ENCODE measurements at places on chromosomes 5 and 9.

DNA sequence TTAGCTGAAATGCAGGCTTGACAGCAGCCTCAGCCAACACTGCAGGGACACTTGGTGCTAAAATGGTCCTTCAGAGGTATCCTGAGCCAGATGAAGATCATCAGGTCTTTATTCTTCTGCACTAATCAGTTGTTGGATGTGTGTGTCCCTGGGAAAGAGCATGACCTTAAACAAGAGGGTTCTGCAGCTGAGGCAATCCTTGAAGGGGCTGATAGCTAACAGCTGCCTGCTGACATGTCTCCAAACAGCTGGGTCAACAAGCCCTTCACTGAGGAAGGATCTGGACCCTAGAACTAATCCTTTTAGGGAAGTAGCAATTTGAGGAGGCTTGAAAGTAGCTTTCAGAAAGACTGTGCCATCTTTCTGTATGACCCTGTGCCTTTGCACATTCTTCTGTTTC lies 376.3 kb upstream of the ACTBL2 start:
- DNase-seq: no peak

GRCh38 chr5:115758356-115758755 lies 58.1 kb downstream of the CDO1 start:
- no peak for DNase-seq

GRCh38 chr5:83815661-83816060 lies 95.0 kb upstream of the HAPLN1 start:
- DNase-seq: no peak

GRCh38 chr5:137400571-137400970 lies 98.6 kb downstream of the SPOCK1 start:
- DNase-seq: no peak

GRCh38 chr5:34587355-34588241 lies 68.5 kb upstream of the RAI14 start:
- no peak for DNase-seq

DNA sequence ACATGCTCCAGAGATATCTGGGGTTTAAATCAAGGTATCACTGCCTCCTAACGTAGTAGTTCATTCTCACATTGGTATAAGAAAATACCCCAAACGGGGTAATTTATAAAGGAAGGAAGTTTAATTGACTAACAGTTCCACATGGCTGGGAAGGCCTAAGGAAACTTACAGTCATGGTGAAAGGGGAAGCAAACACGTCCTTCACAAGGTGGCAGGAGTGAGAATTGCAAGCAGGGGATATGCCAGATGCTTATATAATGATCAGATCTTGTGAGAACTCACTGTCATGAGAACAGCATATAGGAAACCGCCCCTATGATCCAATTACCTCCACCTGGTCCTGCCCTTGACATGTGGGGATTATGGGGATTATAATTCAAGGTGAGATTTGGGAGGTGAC lies 1280.2 kb upstream of the C9orf72 start:
- DNase-seq: no peak

DNA sequence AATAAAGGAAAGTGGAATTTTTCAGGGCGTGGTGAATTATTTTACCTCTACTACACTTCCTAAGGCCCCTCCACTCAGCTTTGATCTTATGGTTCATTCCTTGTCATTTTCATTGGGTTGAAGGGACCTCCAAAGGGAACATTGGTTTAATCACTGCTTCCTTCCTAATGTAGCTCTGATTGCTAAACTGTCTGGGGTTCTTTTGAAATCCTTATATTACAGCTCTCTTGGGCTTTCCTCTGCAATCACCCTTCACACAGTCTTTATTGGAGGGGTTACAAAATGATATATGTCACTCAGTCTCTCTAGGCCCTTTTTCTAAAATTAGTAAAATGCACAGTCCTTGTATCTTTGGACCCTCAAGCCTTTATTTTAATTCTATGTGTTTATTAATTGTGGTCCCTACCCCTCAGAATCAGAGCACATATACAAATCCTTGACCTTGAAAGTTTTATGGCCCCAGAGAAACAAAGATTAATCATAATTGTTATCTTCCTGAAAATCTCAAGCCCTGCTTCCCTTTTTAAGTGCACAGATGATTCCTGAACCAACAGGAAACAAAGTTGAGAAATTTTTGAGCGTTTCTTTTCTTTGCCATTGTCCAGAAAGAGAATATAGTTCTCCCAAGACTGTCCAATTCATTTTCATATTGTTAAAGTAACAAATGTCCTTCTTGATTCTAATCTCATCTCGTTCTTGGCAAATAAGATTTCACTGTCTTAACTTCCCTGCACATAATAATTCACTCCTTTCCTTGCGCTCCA lies 330.0 kb downstream of the ARRDC3 start:
- no peak for DNase-seq

GRCh38 chr9:133066181-133066983 lies 4.6 kb downstream of the CEL start:
- no peak for DNase-seq

DNA sequence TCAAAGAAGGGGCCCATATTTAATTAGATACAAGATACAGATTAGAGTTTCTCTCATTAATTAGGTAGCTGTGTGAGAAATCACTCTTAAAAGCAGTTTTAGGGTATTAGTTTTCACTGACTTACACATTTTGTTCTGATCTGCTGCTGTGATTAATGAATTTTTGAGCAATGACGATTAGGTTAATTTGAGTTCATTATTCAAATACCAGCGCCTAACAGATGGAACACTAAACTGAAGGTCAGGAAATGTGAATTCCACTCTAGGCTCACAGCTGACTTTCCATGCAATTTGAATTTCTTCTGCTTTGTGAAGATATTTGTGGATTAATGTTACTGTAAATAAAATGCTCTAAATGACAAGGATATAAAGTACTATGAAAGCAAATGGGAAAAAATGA lies 380.6 kb downstream of the ADGRV1 start:
- no peak for DNase-seq

GRCh38 chr9:105050296-105050695 lies 122.3 kb upstream of the ABCA1 start:
- no peak for DNase-seq

DNA sequence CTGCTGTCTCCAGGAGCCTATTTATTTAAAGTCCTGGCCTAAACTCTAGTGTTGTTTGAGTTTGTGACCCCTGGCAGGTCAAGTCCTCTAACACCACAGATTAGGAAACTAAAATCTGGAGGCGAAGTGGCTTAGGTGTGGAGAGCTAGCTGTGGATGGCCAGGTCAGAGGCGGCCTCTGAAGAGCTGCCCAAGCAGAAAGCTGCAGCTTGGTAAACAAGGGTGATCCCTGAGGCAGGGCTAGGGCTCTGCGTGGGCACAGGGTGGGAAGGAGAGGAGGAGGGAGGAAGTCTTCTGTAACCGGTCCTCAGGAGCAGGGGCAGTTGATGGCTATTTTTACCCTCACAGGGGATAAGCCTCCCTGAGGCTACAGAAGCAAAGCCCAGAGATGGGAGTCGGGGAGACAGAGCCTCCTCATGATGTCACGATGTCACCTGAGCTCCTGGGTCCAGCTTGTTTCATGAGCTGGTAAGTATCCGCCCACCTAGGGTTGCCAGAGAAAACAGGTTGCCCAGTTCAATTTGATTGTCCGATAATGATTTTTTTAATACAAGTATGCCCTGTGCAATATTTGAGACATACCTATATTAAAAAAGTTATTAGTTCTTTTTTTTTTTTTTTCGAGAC lies 25.9 kb upstream of the BOD1 start:
- DNase-seq: no peak

GRCh38 chr9:89916001-89916597 lies 311.3 kb downstream of the GADD45G start:
- DNase-seq: no peak

- no peak for DNase-seq
Measured at GRCh38 chr5:10642367-10642766, 78.5 kb downstream of the ANKRD33B start.

DNA sequence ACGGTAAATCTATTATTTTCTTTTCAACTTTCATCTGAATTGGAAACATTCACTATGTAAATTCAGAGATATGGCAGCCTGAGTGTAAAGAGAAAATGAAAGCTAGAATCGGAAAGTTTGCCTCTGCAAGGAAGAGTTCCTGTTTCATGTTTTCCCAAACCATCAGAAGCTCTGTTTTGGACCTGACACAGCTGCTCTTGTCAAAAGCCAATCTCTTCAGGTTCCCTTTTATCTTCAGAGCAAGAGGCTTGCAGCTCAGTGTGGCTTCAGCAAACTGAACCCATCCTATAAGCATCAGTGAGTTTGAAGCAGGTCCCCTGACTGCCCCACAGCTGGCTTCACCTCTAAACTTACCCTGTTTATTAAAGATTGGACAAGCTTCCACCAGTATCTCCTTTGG lies 1099.7 kb downstream of the DTWD2 start:
- DNase-seq: no peak

- DNase-seq: no peak
Measured at GRCh38 chr5:58503390-58504046, 12.3 kb downstream of the GAPT start.

DNA sequence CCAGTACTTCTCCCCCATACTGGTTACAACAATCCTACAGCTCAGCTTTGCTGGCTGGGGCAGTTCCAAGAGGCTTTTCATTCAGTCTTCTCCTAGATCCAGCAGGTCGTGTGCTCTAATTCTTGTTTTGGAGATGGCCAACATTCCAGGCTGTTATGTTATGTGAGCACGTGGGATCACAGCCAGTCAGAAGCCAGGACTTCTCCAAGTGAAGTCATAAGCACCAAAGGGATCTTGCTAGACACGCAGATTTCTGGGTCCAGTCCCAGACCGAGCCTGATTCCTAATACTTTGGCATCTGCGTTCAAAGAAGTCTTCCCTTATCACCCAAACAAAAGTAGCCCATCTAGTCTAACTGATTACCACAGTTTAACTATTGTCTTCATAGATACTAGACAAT lies 1.4 kb upstream of the LARP1 start:
- DNase-seq: no peak

DNA sequence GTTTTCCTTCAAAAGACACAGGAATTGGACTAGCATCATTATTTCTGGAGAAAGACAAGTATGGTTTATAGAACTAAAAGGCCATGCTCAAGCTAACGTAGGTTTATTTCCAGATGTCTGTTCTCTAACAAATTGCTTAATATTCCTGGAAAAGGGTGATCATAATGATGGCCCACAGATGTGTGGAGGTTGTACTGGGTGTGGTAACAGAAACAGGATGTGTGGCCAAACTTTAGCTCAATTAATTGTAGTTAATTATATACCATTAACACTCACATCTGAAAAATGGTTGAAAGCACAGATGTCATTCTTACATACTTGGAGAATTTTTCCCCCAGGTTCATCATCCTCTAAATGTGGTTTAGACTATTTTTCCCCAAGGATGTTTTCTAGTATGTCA lies 292.7 kb upstream of the RASA1 start:
- no peak for DNase-seq

GRCh38 chr9:38771593-38771992 lies 51.7 kb upstream of the FAM240B start:
- DNase-seq: no peak

DNA sequence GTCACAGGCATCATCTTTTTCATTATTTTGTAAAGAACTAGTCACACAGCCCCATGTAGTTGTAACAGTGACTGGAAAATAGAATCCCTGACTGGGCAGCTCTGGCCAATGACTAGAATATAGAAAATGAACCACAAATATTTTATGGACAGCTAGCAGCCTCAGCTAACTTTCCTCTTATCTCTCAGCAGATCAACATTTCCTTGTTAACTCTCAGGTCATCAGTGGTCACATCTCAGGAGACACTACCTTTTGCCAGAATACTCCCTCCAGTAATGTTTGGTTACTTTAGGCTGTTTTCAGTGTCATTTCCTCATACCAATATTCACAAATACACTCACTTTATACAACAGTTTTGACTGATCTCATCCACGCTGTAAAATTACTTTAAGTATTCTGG lies 43.9 kb downstream of the FAM169A start:
- DNase-seq: no peak

- no peak for DNase-seq
Measured at GRCh38 chr5:73154208-73155006, 18.6 kb upstream of the TMEM174 start.

DNA sequence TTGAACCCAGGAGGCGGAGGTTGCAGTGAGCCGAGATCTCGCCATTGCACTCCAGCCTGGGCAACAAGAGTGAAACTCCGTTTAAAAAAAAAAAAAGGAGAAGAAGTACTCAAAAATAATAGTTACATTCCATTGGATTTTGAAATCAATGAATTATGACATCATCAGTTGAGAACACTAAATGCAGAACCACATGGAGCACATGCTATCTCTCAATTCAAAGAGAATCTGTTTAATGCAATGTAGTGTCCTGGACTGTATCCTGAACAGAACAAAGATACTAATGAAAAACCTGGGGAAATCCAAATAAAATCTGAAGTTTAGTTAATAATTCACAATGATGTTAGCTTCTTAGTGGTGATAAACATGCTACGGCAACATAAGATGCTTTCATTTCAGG lies 20.3 kb downstream of the CDC14B start:
- no peak for DNase-seq
